ENCODE measurements at places on chromosomes 2 and 18.

DNA sequence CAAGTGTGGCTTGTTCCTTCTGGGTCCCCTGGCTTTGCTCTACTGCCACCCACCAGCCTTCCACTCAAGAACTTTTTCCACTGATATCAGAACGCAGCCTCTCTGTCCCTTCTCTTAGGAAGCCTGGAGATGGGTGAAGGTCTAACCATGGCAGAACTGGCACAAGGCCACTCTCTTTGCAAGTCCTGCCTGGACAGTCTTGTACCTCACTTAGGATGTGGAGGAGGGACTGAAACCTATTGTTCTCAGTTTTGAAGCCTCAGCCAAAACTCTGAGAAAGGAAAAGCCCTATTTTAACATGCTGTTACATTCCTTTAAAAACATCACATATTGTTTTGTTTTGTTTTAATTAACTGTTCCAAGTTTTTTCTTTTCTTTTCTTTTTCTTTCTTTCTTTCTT, 58.9 kb upstream of the NCOA1 start:
- no peak for DNase-seq

DNA sequence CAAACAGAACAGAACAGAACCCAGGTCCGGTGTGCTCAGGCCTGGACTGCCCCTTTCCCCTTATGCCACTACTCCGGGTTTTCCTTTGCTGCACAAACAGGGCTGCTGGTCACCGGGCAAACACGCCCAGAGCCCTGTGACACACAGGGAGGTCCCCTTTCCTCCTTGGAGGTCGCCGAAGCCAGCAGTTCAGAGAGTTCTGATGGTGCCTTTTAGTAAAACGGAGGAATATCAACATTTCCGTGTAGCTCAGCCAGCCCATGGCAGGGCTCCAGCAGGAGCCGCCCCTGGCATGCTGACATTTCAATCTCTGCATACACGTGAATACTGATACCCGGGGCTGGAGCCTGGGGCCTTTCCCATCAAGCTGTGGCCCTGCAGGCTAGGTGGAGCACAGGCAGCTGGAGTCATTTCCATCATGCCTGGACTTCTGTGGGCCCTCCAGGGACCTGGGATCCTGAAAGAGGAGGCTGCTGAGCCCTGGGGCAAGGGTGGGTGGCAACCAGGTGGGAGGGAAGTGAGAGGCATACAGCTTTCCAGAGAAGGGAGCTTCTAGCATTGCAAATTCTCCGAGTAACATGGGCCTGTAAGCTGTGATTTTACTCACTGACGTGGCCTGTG, 91.4 kb upstream of the PXDN start:
- DNase-seq, result no peak

DNA sequence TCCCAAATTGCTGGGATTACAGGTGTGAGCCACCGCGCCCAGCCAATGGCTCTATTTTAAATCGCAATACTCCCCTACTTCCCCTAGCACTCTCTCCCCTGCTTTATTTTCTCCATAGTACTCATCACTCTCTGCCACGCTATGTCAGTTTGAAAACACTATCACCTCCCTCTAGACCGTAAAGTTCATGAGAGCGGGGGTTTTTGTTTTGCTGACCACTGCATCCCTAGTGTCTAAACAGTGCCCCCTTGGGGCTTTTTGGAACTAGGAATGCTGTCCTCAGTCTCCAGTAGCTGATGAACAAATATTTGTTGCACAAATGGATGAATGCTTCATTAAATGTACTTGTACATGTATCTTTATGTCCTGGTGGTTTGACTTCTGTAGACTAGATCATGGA, 44.1 kb downstream of the ATOH8 start:
- no peak for DNase-seq

DNA sequence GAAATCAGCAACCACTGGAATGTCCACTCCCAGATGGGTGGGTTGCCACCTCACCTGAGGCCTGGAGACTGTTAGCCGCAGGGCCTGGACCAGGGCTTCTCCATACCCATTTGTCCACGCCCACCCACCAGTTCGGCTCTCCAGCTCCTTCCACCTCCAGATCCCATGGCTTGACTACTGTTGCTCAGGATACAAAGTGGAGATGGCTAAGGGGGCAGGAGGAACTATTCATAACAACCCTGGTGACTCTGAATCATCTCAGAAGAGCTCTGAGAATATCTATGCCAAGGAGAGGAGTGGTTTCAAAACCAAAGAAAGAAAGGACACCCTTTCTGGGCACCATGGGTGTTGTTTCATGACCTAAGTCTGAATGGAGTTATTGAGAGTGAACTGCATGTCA, 145.8 kb downstream of the LAMA3 start:
- DNase-seq, result no peak

GRCh38 chr2:239600001-239600593, 199.3 kb upstream of the HDAC4 start:
- DNase-seq, result no peak

GRCh38 chr2:223941579-223942277, 3.4 kb downstream of the WDFY1 start:
- peak; percentile 59 for DNase-seq

DNA sequence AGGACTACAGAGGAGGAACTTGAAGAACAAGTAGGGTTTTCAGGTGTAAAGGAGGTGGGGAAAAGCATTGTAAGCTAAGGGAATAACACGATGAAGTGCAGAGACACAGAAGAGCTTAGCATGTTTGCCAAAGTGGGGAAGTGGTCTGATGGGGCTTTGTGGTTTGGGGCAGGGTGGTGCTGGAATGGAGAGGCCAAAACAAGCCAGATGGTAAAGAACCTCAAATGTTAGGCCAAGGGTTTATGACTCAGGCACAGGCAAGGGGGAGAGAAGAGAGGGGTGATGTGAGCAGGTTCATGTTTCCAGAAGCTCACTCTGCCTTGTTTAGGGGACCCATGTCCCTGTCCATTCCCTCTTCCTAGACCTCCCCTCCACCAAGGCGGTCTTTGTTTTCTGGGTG, 104.5 kb upstream of the YWHAQ start:
- no peak for DNase-seq

GRCh38 chr2:173153301-173153885, 77.7 kb downstream of the MAP3K20 start:
- DNase-seq, result no peak

- DNase-seq, result no peak
Measured at GRCh38 chr2:235535423-235536130, 41.7 kb downstream of the AGAP1 start.

DNA sequence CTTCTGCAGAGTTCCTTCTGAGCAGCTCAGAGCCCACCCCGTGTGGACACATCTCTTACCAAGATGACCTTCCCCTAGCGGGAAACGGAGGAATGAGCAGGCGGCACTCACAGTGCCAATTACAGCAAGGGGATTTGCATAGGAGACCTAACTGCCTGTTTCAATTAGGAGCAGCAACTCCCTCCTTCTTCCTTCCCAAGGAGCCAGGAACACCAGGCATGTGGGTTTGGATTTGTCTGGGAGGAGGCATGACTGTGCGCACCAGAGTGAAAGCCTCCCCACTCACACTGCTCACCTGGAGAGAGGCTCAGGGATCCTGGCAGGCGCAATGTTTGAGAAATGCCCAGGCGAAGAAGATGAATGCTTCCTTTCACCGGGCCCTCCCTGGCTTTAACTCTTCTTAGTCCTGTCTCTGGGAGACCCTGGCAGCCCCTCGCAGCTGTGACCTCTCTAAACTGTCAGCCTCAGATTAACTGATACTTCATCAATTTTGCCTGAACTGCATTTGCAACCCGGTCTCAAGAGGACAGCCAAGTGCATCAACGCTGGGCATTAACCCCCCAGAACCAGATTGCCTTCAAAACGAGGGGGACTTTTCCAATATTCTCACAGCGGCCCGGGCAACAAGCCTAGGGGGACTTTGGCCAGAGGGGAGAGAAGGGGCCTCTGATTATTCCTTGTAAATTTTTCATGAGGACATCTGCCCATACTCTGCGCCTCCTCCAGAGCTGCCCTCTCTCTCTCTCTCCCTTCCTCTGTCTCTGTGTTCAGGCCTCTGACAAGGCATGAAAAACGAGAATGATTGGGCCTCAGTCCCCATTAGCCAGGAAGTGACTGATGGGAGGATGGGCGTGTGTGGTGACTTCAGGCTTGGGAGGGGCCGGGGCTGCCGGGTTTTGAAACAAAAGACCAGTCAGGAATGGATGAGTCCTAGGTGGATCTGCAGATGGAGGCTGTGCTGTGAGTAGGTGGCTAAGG, 93.8 kb downstream of the CMPK2 start:
- DNase-seq, result no peak

DNA sequence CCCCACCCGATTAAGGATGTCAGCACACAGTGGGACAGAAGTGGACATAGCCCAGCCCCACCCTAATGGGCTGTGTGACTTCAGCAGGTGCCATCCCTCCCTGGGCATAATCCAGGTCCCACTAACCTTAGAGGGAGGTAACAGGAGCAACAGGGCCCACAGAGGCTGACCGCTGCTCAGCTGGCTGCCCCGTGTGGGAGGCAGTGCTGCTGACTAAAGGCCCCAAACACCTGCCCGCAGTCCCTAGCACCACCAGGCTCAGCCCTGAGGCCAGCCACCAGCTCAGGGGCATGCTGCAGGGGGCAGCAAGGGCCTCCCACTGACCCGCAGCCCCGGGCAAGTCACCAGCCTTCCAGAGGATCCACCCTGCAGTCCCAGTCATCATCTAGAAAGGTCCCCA, 14.6 kb downstream of the BIN1 start:
- no peak for DNase-seq

- no peak for DNase-seq
Measured at GRCh38 chr2:179263446-179264367, 925 bp downstream of the SESTD1 start.

GRCh38 chr2:127705391-127706065, 4.2 kb downstream of the SFT2D3 start:
- DNase-seq, result no peak

- DNase-seq, result no peak
Measured at GRCh38 chr2:146992057-146992456, 852.8 kb upstream of the ACVR2A start.

DNA sequence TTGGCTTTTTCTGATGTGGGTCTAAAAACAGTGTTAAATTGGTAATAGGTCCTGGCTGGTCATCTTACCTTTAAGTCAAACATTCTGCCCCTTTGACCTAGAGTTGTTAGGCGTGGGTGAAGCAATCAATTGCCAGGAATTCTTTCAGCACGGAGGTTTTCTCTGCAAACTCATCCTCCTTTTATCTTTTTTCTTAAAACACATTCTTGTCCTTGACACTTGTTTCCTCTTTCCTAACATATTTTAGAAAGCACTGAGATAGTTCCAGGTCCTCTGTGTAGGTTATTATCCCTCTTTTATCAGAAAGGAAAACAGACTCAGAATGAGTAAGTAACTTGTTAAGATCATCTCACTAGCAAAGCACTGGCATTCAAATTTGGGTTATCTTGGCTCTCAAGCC, 18.6 kb upstream of the AP1S3 start:
- DNase-seq, result no peak

- DNase-seq, result no peak
Measured at GRCh38 chr2:235026649-235027557, 75.1 kb downstream of the SH3BP4 start.

GRCh38 chr18:12960853-12961397, 13.1 kb downstream of the SEH1L start:
- DNase-seq, result no peak

GRCh38 chr2:176544991-176545956, 276.0 kb downstream of the MTX2 start:
- no peak for DNase-seq

DNA sequence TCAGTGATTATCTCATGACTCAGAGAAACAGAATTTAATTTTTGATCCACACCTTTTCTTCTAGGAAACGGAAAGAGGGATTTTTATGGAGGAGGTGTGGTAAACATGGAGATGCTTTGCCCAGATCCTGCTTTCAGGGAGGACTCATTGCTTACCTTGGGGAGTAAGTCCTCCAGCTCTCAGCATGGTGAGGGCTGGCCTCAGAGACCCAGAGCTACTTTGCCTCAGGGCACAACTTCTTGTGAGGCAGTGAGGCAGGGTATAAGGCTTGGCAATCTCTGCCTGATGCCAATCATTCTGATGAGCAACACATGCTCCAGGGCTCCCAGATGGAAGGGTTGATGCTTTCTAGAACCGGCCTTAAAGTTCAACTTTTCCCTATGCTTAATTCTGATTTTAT, 189.9 kb upstream of the DCC start:
- no peak for DNase-seq

GRCh38 chr2:173858291-173858731, 106.9 kb downstream of the SP3 start:
- DNase-seq, result no peak

DNA sequence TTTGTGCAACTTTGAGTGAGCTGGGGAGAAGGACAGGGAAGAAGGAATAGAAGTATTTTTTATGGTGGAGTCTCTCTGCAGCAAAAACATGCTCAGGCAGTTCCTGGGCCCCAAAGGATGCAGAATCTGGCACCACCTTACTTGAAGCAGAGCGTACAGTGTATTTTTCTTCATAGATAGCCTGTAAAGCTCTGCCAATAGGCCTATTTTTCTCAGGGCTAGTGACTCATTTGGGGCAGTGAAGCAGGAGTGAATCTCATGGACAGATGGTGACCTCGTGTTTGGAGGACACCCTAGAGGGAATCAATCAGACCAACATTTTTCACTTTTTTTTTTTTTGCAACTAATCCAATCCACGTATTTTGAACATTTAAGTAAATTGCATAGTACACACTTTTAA, 268.1 kb upstream of the CXCR4 start:
- no peak for DNase-seq

DNA sequence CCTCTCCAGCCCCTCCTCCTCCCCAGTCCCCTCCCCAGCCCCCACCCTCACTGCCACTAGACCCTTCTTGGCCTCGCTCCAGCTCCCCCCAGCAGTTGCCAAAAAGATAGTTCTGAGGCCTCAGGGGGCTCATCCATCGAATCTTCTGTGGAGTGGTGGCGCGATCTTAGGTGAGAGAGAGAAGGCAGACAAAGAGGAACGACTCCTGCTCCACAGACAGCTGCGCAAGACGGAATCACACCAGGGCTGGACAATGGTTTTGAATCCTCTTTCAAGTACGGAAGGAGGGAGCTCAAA, 68.1 kb downstream of the LAMA3 start:
- DNase-seq, result no peak

DNA sequence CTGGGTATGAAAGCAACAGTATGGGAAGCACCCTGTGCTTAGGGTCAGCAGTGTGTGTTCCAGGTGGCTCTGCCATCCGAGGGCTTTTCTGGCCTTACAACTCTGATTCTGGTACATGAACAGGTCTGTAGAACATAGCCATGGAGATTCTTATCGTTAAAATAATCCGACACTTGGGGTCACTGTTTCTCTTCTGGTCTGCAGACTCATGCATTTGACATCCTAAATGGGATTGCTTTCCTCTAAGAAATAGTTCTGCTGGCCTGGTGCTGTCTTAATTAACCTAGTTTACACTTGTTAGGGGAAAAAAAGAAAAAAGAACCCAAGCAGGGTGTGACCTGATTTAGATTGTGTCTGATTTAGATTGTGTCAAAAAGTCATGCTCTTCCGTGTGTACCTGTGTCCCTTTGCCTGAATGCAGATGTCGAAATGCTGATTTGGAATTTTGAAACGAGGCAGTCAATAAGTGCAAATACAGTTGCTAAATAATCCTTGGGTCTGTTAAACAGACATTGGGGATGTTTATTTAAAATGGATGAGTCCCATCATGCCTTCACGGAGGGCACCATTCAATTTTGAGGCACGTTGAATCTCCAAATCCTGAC, 59.6 kb downstream of the TRPM8 start:
- no peak for DNase-seq

All from stimulated activated CD4-positive, alpha-beta T cell treated with anti-CD3 and anti-CD28 coated beads, Interleukin-12 subunit alpha, Interleukin-12 subunit beta, amount 100 ng/mL, for 24 hours (primary cell).